ENCODE measurements at places on chromosomes 1 and 21. TPM values are rescaled to one million over a fixed set of nuclear protein-coding genes. Genes with fewer than 3 reads are reported as not detected.

DNA sequence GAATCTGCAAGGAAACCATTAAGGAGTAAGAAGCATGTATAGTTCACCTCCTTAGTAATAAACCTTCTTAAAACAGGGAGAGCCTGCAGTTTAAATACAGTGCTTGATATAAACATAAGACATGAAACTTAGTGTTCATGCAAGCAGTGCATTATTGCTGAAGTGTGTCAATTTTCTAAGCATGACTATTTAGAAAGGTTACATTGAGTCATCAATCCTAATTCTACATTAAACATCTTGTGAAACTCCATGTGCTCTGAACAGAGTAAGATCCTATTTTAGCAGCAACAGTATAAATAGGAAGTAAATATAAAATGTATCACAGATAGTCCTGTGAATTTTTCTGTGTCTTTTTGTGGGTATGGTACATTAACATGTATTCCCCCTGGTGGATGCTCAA is 135.5 kb downstream of the ESRRG start:
- no peak for DNase-seq

C1orf146 gene
- total RNA-seq, result not detected

DNA sequence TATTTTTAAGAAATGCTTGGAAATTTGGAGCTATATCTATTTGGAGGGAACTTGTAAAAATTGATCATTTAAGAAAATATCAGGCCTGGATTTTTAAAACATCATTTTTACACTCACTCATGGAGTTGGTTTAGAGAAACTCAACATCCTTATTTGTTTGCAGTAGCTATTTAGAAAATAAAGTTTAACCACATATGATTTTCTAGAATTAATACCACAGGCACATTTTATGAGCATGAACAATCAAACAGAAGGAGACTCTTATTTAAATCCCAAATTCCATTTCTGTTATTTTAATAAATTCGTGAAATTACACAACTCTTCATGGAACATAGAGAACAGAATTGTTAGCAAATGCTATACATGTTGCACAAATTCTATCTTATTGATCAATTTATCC is 3.2 kb downstream of the CDKN2C start:
- DNase-seq, result no peak

- DNase-seq, result peak; percentile 8
Observed at GRCh38 chr1:174262349-174263241, 103.3 kb downstream of the RABGAP1L start.

AADACL4 gene
- total RNA-seq, result not detected

DNA sequence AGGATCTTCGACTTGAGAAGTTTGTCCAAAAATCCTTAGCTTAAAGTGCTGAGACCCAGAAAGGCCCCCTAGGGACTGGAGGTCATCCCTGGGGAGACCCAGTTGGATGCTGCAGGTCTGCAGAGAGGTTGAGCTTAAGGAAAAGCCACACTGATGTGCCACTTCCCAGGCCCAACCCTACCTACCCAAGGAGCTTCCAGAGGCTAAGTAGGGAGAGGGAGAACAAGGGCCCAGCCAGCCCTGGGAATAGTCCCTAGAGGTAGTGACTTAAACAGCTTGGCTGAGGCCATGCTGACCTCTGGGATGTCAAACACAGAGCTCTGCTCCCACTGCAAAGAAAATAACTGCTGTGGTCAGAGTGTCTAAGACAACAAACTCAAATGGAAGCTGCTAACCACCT is 693.7 kb downstream of the MATN1 start:
- no peak for DNase-seq

GREM2 gene
- total RNA-seq, result 0.91 TPM

OPRD1 gene
- total RNA-seq, result not detected

EXTL1 gene
- 0.50 TPM for total RNA-seq

USH2A gene
- not detected for total RNA-seq

DNA sequence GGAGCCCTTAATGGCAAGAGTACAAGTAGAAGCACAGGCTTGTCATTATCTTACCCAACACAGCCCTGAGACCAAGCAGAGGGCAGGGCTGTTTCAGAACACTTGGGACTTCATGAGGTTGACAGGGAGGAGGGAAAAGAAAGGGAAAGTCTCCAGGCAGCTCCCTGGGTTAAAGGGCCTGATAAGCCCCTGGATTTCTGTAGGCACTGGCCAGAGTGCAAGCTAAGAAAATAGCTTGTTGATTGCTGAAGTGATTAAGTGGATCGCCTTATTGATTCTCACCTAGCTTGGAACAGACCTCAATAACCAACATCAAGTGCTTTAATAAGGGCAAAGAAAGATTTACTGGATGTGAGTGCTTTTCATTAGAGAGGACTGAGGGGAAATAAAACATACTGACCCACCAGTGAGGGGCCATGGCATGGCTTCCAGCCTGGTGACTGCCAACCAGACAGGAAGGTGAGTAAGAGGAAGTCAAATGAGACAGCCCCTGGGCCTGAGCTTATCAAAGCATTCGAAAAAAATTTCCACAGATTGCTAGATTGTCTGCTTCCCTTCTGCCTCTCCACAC is 121.4 kb upstream of the NFIA start:
- no peak for DNase-seq

DNA sequence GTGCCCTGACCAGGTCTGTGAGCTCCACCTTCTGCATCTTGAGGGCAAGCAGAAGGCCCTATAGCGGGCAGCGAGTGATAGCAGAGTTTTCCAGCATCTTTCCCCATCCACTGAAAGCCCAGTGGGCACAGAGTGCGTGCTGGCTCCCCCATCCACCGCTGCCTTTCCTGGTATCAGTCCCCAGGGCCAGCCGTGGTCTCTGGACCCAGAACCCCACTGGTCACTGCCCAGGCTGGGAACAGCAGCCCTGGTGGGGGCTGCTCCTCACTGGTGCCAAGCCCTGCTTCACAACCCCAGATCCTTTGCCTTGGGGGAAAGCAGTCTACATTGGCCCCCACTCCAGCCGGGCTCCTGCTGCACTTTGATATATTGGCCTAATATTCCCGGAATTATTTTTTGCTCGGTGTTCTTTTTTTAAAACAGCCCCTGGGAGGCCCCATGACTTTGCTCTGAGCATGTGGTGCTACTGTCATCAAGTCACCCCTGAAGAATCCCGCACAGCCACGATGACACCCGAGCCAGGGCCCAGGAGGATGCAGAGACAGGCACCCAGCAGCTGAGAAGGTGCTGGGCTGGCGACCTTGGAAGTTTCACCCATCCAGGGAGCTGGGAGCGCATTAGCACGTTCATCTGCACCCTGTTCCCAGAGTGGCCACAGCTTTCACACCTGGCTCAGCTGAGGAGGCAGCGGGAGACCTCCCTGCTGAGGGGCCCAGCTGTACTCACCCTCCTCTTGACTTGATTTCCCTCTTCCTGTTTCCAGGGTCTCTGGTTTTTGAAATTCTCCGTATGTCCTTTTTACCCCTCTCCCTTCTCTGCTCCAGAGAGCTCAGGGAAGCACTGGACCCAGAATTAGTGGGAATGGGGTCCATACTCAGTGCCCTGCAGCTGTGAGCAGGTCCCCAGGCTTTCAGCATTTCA is 56.9 kb downstream of the KLHDC7A start:
- peak; percentile 6 for DNase-seq

DNA sequence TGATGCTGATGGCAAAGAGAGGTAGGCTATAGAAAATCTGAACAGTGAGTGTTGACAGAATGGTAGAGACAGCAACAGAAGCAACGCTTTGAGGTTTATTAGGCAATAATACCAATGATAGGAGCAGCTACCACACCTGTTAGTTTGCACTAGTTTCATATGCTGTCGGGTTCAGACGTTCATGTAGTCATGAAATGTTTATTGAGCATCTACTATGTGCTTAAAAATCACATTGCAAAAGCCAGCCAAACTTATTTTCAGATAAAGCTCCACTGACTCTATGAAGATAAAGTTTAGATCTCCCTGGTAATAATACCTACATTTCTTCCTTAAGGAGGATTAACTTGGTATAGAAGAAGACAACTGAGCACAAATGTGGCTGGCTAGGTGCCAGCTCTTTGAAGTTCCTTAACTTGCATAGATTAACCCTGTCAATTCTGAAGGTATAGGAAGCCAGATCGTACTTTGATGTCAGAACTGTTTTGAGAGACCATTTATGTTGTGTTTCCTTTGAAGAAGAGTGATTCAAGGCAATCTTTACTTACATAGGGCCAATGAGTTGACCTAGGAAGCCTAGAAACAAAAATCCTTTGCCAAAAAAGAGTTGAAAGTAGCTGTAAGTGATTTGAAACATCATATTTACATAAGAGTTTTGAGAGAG is 71.5 kb downstream of the DISP1 start:
- no peak for DNase-seq

- DNase-seq, result no peak
Observed at GRCh38 chr1:16156848-16157495, 1.1 kb upstream of the EPHA2 start.

LCE1C gene
- not detected for total RNA-seq

- DNase-seq, result no peak
Observed at GRCh38 chr21:38911484-38912101, 105.9 kb downstream of the ETS2 start.

- DNase-seq, result no peak
Observed at GRCh38 chr1:99970713-99971255, 988 bp downstream of the SLC35A3 start.

TRIM67 gene
- 1.3 TPM for total RNA-seq

GRCh38 chr21:44975720-44976555 is 36.1 kb downstream of the SLX9 start:
- DNase-seq, result no peak

- no peak for DNase-seq
Observed at GRCh38 chr1:201264072-201264471, 19.2 kb upstream of the PKP1 start.

DNA sequence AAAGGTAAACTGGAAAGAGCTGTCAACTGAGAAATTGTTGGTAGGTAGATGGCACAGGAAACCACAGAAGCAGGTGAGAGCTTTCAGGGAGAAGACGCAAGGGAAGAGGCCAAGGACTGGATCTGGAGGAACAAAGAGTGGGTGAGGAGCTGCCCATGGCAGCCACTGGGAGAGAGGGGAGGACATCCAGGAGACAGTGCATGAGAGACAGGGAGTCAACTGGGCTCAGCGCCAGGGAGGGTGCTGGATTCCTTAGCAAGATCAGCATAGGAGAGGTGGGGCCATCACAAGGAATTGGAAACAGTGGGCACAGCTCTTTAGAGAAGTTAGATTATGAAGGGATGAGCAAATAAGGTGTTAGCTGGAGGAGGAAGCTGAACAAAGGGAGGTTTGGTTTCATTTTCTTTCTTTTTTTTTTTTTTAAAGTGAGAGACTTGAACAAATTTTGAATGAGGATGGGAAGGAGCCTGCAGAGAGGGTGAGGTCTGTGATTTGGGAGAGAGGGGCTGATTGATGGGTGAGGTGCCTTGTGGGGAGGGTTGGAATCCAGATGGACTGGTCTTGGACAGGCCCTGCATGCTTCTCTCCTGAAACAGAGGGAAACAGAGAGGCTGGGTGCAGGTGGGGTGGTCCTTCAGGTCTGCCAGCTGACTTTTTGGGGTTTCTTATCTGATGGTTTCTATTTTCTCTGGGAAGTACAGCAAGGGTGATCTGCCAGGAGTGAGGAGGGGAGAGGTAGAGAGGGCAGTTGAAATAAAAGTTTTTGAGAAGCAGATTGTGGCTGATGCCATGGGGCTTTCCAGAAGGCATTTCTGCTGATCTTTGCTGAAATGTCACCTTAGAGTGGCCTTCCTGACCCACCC is 5.4 kb downstream of the CYP4B1 start:
- no peak for DNase-seq

GRCh38 chr1:182674346-182675246 is 9.8 kb downstream of the RGS8 start:
- no peak for DNase-seq

- DNase-seq, result no peak
Observed at GRCh38 chr1:216499581-216500272, 76.5 kb upstream of the USH2A start.

GRCh38 chr1:197989058-197989457 is 71.9 kb downstream of the LHX9 start:
- DNase-seq, result no peak

CGN gene
- total RNA-seq, result 0.96 TPM

DNA sequence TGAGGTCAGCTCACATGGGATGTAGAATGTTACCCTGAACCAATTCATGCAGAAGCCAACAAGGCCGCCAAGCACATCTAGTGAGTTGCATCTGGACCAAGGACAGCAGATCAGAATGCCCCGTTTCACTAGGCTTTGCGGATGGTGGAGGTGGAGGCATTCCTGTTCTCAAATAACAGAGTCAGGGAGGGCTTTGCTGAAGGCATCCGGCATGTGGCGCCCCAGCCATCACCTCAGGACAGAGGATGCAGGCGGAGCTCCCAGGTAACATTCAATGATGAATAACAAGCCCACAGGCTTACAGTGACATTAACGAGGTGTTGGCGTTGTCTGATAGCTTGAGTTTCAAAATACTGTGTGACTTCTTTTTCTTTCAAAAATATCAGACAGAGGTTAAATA is 476.2 kb downstream of the CAMTA1 start:
- no peak for DNase-seq

DNA sequence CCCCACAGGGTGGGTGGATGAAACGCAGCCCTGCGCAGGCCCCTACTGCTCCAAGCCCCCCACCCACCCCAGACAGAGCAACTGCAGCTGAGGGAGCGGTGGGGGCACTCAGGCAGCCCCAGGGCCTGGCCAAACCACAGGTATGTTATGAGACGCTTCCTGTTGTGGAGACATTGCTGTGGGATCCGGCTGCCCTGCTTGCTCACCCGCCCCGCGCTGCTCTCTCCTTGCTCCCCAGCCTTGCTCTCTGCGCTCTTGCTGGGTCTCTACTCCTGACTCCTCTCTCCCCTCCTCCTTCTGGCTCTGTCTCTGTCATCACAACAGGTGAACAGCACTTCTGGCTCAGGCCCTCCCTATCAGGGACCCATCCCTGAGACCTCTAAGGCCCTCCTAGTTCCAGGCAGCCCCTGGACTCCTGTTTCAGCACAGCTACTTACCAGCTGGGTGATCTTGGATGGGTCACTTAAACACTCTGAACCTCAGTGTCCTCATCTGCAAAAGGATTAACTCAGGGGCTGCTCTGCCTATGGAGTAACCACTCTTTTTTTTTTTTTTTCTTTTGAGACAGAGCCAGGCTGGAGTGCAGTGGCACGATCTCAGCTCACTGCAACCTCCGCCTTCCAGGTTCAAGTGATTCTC is 15.9 kb downstream of the COL8A2 start:
- DNase-seq, result no peak

DNA sequence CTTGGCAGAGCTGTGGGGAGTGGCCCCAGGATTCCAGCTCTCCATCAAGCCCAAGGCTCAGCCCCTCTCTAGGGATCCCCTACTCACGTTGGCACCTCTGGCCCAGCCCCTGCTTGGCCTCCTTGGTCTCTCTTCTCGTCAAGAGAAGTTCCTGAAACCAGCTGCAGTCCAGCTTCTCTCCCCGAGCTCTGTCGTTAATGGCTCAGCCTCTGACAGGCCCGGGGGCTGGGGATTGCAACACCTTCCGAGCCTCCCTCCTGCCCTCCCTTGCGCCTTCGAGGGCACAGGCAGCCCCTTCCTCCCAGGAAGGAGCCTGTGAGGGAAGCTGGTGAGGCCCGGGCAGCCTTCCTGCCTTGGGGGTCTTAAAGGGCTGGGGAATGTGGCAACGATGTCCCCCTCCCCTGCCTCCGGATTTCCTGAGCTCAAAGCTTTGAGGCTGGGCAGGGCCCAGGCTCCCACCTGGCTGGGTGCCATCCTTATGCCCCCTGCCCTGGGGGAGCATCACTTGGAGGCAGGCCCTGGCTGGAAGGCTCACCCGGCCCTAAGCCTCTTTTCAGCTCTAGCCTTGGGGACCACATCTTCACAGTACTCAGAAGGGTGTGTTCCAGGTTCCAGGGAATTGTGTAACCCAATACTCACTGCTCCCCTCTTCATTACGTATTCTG is at the start of gene CSF3R:
TSS of gene CSF3R (minus strand) at position 190 of the 665 bp plus-strand sequence. CDS start 3,417 bp downstream, outside the sequence.
- no peak for DNase-seq

E2F2 gene
- 0.88 TPM for total RNA-seq

- no peak for DNase-seq
Observed at GRCh38 chr1:173415905-173416450, 61.2 kb upstream of the PRDX6 start.

GRCh38 chr1:116257341-116257767 is 115.7 kb upstream of the ATP1A1 start:
- DNase-seq, result no peak
